ENCODE measurements at places on chromosomes 6 and 20. TPM values are rescaled to one million over a fixed set of nuclear protein-coding genes. Genes with fewer than 3 reads are reported as not detected.
A peak's percentile ranks its signal among the peaks of the same experiment; 100 is the strongest.

DNA sequence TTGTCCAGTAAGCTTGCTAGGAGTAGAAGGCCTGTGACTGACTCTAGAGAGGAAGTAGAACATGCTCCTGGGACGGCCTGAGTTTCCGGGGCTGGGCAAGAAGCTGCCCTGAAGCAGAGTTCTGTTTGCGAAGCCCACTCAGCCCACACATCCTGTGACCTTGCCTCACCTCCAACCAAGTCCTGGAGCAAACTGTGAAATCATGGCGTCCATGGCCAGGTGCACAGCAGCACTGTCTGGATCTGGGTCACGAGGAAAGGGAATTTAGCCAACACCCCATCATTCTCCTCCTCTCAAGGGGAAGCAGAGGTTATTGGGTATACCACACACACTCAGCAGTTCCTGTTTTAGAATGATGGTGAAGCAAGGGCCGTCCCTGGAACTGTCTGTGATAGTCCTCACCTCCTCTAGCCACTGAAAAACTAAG is 87.5 kb downstream of the CRYBG1 start:
- peak; percentile 21 for DNase-seq

DNA sequence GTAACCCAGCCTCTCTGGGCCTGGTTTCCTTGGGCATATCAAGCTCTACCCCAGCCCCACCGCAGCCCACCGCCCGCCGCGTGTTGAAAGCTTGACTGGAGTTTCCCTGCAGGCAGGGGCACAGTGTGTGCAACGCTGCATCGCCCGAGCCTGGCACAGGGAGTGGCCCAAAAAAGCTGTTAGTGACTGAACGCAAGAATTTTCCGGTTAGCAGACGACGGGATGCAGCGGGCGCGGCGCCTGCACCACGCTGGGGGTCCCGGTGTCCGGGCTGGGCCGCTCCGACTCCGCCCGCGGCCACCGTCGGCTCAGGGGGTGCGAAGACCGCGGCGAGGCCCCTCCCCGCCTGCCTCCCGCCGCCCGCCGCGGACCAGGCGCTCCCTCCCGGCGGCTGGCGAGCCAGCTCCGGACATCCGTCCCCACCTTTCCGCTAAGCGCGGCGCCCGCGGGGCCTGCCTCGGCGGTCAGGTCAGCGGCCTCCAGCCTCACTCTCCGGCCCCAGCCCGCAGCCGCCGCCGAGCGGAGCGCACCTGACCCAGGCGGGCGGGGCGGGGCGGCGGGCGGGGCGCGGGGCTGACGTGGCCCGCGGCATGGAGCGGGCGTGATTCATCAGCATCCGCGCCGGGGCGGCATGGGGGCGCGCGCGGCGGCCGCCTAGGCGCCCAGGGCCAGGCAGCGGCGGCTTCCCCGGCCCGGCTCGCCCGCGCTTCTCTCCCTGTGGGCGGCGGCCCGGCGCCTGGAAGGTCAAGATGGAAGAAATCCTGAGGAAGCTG is at the start of gene ARFGEF3:
TSS of gene ARFGEF3 (plus strand) at position 602 of the 773 bp plus-strand sequence. CDS start at position 750, 148 bp downstream.
- peak; percentile 73 for DNase-seq

- DNase-seq: no peak
These were observed 31.5 kb upstream of the TBC1D32 start for GRCh38 chr6:121365536-121366521.

GRCh38 chr20:35619196-35620095 is 3.8 kb downstream of the SPAG4 start:
- peak; percentile 85 for DNase-seq

- DNase-seq: no peak
These were observed 104.5 kb upstream of the ASF1A start for GRCh38 chr6:118789419-118789818.

- DNase-seq: no peak
These were observed 82.0 kb downstream of the PKIB start for GRCh38 chr6:122692175-122692598.

DNA sequence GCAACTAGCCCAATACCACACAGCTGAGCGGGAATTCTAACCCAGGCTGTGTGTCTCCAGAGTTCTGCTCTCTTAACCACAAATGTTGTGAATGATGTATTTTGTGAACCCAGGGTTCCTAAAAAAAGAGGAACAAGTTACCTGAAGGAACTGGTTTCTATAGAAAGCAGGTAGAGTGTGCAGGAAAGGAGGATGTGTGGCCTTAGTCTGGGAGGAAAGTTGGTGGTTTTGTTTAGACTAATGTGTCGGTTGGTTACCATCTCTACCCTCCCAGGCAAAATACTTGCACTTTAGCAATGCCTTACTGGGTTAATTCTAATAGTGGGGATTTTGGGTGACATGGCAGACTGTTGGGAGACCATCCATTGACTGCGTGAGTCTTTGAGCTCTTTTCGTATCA is 143.3 kb downstream of the SCP2D1 start:
- no peak for DNase-seq

DNA sequence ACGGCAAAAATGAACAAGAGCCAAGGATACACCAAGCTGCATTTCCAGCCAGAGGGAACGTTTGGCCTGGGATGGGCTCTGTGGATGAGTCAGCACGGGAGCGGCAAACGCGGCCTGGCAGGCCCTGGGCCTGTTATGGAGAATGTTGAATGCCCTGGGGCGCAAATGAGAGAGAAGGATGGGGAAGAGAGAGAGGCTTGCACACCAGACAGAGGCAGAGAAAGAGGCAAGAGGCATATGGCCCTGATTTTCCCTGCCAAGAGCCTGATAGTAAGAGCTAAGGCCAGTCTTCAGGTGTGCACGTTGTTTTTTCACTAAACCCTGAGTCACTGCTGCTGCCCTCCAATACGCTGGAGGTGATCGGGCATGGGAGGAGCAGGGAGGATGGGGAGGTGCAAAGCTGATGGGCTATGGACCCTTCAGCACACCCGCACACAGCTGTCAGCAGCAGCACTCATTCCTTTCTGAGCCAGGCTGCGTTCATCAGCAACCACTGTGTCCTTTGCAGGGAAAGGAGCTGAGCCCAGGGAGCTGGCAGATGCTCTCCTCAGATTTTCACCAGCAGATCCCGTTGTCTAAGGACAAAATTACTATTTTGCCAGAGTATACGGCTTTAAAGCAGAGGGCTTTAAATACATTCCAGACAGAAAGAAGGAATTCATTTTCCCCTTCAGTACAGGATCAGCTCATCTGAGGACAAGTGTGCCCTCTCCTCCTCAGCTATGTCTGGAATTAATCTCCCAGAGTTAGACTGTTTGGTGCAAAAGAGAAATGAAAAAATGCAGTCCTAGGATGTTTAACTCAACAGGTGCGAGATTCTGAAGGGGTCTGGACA is 61.7 kb upstream of the SLC22A23 start:
- no peak for DNase-seq

- no peak for DNase-seq
These were observed 150.7 kb downstream of the DLL1 start for GRCh38 chr6:170140129-170140528.

- DNase-seq: no peak
These were observed 5.4 kb downstream of the NELFCD start for GRCh38 chr20:58986286-58986967.

DNA sequence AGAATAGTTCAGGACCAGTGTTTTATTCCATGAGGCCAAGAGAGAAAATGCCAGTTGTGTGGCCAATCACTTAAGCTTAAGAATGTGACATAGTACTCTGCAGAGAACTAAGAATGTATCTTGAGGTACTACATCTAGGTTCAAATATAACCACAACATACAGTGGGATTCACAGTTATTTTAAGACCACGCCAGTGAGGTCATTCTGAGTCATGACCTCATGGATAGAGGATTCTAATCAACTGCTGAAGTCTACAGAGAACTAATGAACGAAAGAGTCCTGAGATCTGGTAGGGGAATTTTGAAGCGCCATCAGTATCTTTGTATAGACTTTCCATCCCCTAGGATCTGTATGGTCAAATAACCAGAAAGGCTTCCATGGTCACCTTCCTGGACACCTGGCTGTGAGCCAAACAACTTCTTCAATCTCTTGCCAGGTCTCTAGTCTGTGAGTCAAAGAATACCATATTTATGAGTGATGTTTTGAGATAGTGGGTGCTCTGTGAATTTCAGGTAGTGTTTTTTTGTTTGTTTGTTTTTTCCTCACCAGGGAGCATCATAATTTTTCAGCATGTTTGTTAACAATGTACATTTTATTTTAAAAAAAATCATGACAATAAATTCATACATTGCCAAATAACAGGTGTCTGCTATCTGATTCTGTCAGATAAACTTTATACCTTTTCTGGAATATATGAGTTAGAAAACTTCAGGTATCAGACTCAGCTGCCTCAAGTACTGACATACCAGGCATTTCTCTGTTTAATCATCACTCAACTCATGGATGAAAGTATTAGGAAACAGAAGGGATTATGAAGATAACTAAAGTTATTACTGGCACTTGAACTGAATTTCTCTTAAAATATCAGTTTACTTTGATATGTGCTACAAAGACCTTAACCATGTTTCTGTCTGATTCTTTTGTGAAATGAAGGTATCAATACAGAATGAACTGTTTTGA is 217.9 kb downstream of the PLCB4 start:
- no peak for DNase-seq

- DNase-seq: no peak
These were observed 209.3 kb downstream of the ALDH8A1 start for GRCh38 chr6:134740473-134741199.

DNA sequence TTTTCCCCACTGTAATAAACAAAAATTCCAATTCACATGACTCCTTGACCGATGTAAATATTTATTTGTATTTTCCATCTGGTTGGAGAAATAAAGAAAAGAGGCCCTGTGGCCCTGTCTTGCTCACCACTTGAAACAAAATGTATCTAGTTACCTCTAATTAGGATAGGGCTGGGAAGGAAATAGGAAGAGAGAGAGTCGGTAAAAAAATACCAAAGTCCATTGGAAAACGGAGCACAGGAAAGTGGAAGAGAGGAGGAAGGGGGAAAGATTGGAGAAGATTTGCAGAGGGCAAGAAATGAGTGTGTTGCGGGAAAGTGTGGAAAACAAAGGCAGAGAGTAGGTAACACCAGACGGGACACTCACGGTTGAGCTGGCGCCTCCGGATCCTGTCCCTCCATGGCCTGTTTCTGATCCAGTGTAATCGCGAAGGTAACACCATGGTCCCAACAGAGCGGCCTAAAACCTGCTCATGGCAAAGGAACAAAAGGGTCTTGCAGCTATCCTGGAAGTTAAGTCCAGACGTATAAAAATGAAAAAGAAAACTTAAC is 105.8 kb upstream of the RIPOR2 start:
- DNase-seq: no peak

GRCh38 chr20:4894981-4895381 is 106.3 kb downstream of the SLC23A2 start:
- no peak for DNase-seq

- no peak for DNase-seq
These were observed 70.5 kb downstream of the FAM217A start for GRCh38 chr6:4008324-4009047.

- DNase-seq: no peak
These were observed 91.1 kb upstream of the BTN3A2 start for GRCh38 chr6:26273673-26274588.

GRCh38 chr6:108105571-108105970 is 31.0 kb upstream of the OSTM1 start:
- DNase-seq: no peak

DNA sequence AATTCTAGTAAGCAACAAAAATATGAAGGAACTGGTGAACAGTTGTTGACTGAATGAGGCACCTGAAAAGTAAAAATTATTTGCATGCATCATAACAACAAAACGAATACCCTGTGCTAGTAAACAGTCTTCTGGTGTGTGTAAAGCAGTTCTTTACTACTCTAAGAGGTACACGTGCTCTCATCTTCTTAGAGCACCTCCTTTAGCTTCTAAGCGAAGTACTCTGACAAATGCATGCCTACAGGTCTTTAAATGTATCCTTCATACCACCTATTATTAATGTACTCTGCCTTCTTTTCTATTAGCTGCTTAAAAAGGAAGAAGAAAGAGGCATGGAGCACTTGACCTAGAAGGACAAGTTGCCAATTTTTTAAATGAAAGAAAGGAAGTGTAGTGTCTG is 32.2 kb upstream of the MYB start:
- no peak for DNase-seq

DNA sequence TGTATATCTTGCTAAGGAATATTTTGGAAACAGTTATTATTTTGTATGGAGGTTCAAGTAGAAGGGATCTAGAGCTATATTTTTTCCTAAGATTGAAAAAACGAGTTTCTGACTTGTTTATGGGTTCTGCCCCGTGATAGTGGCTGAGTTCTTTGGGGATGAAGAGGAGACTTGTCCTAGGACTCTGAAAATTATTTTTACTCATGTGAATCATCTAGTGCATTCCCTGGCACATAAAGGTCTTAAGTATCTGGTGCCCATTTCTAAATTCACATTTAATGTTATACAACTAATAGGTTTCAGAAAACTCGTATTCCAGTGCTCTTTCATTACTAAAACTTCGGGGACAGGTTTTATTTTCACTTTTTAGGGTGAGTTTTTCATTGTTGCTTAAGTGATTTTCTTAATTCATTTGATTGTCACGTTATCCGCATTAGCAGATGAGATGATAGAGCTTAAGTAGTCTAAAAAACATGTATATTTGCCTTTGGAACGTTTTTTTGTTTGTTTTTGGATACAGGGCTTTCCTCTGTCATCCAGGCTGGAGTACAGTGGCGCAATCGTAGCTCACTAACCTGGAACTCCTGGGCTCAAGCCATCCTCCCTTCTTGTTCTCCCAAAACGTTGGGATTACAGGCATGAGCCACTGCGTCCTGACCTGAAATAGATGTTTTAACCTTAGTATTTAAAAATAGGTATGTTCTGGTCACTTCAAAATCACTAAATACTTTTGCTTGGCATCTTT is 2.1 kb downstream of the NFYA start:
- DNase-seq: no peak

GRCh38 chr6:52595796-52596130 is 18.9 kb upstream of the TRAM2 start:
- no peak for DNase-seq

SIRPB2 gene
- total RNA-seq: not detected

SLC13A3 gene
- total RNA-seq: not detected

SRMS gene
- total RNA-seq: not detected

OOEP gene
- not detected for total RNA-seq

HAO1 gene
- not detected for total RNA-seq

CLVS2 gene
- not detected for total RNA-seq
